ENCODE measurements at places on chromosomes 1 and 21.

DNA sequence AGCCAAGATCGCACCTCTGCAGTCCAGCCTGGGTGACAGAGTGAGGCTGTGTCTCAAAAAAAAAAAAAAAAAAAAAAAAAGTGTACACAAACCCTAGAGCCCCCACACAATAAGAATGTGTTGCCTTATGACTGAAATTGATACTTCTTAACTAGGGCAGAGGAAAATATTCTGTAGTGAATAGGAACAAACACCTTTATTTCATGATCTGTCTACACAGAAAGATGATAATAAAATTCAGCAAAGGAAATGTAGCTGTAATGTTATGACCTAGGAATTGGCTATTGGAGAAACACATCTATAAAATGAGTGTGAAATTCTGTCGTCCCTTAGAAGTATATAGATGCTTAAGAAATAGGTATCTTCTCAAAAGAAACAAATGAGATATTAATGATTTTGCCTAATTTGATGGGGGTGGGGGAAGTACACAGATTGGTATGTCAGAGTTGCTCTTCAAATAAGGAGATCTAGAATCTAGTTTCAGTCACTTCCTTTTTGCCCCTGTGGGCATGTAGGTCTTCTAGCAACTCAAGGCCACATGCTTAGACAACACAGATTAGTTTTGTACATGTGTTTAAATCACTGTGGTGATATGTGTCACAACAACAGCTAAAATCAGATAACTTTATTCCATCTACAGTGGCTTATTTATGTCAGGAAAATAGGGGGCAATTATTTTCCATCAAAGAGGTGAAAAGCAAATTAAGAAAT is 10.7 kb upstream of the GPR25 start:
- DNase-seq: no peak

GRCh38 chr1:38789498-38790169 is 69.9 kb downstream of the RRAGC start:
- peak; percentile 15 for DNase-seq

GRCh38 chr21:46357335-46357604 is 33.3 kb downstream of the PCNT start:
- no peak for DNase-seq

- DNase-seq: no peak
Observed at GRCh38 chr1:212699625-212700222, at the start of gene BATF3. Gene BATF3, minus strand, starts transcription at chr1:212699840. Its CDS starts 78 bp downstream, at chr1:212699762.

- DNase-seq: peak; percentile 34
Observed at GRCh38 chr1:207077470-207078377, 10.9 kb upstream of the C4BPB start.

GRCh38 chr21:27363719-27364477 is 397.0 kb upstream of the ADAMTS5 start:
- DNase-seq: no peak

- no peak for DNase-seq
Observed at GRCh38 chr1:53065391-53065790, 3.4 kb downstream of the PODN start.

DNA sequence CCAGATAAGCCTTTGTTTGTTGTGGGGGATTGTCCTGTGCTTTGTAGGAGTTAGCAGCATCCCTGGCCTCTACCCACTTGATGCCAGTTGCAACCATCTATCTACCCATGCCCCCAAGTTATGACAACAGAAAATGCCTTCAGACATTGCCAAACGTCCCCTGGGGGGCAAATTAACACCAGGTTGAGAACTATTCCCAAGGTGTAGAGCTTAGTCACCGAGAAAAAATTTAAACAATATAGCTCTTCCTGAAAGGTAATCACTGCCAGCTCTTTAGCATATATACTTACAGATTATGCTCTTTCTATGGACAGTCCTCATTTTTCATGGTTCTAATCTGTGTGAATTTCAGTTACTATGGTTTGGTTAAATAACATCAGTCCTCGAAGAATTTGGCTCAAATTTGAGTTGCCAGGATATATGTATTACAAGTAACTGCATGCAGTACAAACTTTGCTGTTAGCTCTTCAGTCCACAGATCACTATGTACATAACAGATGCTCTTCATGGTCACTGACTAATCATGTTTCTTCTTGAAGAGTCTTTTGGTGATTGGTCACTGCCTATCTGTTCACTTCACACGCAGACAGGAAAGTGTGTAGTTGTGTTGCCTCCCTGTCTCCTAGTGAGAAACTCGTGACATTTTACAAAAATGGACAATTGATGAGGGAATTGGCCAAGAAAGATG is 25.2 kb downstream of the MAPKAPK2 start:
- no peak for DNase-seq

GRCh38 chr1:52970149-52970548 is 43.1 kb downstream of the SCP2 start:
- peak; percentile 25 for DNase-seq

DNA sequence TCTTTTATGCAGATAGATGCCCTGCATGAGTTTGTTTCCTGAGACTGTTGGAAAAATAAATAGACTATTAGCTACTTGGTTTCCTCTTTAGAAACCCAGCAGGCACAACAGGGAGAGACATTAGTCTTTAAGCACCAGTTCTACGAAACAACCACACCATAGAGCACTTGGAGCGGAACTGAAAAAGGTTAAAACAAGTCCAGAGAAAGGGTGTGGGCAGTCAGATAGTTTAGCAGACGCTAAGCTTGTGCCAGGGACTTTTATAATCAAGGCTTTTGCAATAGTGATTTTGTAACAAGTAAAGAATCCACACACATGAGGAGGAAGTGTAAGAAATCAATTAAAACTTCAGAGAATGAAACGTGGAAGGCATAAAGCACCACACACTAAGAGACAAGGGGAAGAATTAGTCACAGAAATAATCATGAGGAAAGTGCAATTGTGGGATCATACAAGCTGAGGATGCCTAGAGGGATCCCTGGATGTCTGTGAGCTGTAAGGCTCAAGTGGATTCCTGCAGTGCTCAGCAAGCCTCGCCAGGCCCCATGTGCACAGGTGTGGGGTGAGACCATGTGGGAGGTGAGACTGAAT is 37.8 kb upstream of the TLR5 start:
- DNase-seq: no peak

All from NCI-H748 treated with DMSO at 0.1 percent for 48 hours (cell line).